ENCODE measurements at places on chromosomes 11 and 22.

GRCh38 chr22:50000587-50001387 lies 11.8 kb downstream of the IL17REL start:
- no peak for DNase-seq

DNA sequence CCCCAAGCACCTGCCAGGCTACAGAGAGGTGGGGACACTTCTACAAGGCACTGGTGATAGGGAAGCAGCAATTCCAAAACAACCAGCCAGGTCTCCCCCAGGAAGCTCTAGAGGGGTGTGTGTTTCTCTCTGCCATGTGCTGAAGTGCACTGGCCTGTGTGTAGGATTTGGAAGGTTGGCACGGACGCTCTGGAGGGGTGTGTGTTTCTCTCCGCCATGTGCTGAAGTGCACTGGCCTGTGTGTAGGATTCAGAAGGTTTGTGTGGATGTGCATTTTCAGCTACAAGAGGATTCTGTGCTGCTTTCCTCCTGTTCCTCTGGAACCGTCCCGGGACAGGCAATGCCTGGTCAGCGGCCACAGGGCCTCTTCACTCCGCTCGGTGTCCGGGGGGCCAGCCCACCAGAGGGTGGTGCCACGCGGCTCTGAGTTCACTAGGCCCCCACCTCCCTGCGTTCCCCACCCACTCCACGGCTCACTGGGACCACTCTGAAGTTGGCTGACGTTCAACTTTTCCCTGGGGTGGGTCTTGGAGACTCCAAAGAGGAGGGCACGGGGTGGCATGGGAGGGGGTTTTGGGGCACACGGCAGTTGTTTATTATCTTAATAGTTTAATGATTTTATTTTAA lies 552.8 kb downstream of the BRD1 start:
- no peak for DNase-seq

GRCh38 chr11:114052160-114052559 lies 7.4 kb upstream of the ZBTB16 start:
- no peak for DNase-seq

GRCh38 chr11:100469835-100470234 lies 217.3 kb upstream of the ARHGAP42 start:
- no peak for DNase-seq

DNA sequence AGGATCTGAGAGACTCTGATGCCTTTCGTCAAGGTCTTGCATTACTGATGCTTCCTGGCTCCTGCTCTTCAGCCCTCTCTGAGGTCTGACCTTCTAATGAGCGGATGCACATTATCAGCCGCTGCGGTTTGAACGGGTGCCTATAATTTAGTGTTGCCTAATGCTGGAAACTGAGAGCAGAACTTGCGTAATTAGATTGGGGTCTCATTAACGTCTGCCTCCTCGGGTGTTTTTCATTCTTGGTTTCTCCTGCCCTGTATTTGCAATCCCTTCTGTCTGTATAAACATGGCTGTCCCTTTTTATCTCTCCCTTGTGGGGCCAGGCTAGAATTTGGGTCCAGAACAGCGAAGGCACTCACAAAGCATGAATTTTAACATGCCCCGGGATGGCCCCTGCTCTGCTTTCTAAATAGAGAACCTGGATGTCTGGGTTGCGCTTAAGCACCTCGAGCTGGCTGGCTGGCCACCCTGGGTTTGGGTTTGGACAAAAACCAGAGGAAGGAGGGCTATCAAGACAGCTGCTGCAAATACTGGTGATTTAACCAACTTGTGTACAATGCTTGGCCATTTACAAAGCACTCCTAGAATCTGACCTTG lies 118.6 kb downstream of the TIMP3 start:
- no peak for DNase-seq

DNA sequence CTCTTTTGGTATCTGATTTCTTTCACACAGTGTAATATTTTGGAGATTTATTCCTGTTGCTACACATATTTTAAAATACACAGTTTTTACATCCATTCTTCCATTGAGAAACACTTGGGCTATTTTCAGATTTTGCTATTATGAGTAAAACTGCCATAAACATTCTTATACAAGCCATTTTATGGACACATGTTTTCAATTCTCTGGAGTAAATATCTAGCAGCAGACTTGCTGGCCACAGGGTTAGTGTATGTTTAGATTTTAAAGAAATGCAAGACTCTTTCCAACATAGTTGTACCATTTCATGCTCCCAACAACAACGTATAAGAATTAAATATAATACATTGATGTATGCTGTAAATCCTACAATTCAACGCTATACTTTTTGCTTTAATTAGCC lies 360.8 kb upstream of the PITPNB start:
- no peak for DNase-seq

DNA sequence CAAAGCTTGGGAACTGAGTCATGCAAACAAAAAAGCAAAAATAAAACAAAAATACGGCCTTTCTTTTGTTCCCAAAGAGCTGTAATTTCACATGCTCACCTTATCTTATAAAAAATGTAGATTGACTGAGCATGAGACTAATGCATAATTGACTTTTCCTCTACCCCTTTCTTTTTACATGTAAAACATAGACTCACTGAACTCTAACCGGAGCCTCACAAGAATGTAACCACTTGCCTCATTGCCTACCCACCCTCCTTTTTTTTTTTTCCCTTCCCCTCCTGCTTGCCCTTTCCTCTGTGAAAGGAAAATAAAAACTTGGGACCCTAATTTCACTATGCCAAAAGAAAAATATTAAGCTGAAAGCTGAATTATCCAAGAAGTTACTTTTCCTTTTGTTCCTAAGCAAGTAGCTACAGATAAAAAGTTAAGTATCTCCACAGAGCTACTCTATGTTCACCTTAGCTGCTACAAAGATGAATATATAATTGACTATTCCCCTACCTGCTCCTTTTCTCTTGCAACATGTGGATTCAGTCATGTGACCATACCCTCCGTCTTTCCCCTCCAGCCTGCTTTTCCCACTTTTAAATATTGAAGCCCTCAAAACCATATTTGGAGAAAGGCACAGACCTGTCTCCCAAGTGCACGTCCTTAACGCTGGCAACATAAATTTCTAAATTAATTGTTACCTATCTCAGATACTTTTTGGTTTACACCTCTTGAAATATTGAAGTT lies 39.6 kb upstream of the WEE1 start:
- no peak for DNase-seq

- no peak for DNase-seq
Observed at GRCh38 chr22:46393873-46394272, 58.4 kb downstream of the TRMU start.

- no peak for DNase-seq
Observed at GRCh38 chr11:62269654-62270278, at the start of gene SCGB2A2. Gene SCGB2A2 (plus strand): TSS chr11:62270158. CDS start chr11:62270217, 59 bp downstream.

DNA sequence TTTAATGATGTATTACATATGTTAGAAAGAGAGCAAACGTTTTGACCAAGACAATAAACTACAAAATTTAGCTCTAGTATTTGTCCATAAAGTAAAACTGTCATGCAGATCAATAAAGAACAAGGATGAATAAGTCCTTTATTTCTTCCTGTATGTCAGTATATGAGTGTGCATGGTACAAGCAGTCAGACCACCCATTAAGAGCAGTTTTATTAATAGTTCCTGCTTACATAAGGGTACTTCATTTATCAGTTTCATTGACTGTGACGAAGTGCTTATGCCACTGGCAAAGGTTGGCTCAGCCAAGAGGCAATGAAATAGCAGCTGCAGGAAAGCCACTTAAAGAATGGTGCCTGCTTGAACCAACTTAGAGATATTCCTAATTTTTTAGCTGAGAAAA lies 913.0 kb upstream of the CNTN5 start:
- no peak for DNase-seq

GRCh38 chr11:68938816-68939582 lies 35.3 kb downstream of the IGHMBP2 start:
- no peak for DNase-seq

- no peak for DNase-seq
Observed at GRCh38 chr11:121711939-121712338, 259.2 kb upstream of the SORL1-AS1 start.

- DNase-seq, result peak; percentile 45
Observed at GRCh38 chr11:65576867-65577755, 1.3 kb downstream of the EHBP1L1 start.

GRCh38 chr11:2272228-2272945 lies 2.0 kb upstream of the ASCL2 start:
- DNase-seq, result no peak

DNA sequence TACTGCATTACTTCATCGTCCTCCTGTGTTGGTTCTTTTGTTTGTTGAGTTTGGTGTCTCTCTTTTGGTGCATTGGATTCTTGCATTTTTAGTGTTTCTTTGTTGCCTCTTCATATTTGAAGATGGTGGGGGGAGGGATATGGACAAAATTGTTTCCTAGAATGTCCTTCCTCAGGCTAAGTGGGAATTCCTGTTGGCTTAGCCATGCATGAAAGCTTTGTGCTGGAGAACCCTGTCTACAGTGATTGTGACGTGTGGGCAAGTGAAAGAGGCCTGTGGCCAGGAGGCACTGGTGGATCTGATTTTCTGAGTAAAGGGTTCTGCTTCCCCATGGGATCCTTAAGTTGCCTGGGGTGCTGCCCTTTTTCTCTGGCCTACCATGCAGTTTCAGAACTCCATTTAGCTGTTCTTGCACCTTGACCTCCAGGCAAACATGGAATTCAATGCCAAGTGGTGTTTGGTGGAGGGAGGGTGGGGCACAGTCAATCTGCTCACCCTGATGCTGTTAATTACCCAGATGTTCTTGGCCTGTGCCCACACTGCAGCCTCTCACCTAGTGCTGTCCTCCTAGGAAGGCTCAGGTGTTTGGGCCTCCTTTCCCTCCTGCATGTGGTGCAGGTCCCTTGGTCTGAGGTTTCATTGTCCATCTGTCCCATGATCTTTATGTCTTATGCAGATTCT lies 46.3 kb upstream of the SLC22A12 start:
- DNase-seq, result no peak

GRCh38 chr22:22474733-22475132 lies 33.8 kb downstream of the ZNF280B start:
- DNase-seq, result no peak

GRCh38 chr22:34934261-34934660 lies 131.7 kb upstream of the ISX start:
- DNase-seq, result no peak

- DNase-seq, result no peak
Observed at GRCh38 chr11:41413843-41414242, 45.6 kb downstream of the LRRC4C start.

DNA sequence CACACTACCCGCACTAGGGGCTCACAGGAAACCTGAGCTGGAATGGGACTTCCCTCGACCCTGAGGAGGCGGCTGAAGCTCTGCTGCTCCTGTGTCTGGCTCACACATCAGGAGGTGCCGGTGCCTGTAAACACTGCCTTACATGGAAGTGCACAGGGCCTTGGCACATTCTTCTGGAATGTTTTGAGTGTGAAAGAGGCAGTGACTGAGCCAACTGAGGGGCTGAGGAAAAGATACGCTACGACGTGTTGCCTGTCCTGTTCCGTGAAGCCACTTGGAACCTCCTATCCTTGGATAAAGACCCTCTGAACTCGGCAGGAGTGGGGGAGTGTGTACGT lies 10.5 kb downstream of the TXN2 start:
- peak; percentile 80 for DNase-seq

DNA sequence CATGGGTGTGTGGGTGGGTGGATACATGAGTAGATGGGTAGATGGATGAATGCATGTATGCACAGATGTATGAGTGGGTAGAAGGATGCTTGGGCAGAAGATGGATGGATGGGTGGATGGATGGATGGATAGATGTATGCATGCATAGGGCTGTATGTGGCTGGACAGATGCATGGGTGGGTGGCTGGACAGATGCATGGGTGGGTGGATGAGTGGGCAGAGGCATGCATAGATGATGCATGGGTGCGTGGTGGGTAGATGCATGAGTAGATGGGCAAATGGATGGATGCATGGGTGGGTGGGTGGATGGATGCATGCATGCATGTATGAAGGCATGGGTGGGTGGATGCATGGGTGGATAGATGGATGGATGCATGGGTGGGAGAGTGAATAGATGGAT lies 6.8 kb upstream of the CD248 start:
- no peak for DNase-seq

DNA sequence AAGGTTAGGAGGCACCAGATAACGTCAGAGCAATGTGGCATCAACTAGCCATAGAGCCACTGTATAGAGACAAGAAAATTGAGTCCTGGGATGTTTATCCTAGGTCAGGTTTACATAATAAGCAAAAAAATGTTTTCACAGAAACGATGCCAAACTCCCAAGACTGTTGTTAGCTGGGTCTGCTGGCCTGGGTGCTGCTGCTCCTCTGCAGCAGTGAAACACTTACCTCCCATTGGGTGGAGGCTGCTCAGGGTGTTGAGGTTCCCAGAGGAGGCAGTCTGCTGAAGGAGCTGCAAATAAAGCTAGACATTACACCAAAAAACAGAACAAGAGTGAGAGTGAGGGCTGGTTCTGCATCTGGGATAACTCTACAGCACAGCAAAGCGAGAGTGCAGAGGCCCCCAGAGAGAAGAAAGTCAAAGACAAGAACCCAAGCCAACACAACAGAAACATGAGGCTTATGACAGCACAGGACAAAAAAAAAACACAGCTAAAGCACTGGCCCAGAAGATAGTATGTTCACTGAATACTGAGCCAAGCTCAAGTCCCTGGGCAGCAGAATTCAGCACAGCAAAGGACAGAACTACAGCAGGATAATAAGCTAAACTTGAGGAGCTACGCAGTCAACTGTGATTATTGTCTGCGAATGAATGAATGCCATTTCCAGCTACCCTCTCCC lies 29.9 kb upstream of the RAPSN start:
- no peak for DNase-seq

DNA sequence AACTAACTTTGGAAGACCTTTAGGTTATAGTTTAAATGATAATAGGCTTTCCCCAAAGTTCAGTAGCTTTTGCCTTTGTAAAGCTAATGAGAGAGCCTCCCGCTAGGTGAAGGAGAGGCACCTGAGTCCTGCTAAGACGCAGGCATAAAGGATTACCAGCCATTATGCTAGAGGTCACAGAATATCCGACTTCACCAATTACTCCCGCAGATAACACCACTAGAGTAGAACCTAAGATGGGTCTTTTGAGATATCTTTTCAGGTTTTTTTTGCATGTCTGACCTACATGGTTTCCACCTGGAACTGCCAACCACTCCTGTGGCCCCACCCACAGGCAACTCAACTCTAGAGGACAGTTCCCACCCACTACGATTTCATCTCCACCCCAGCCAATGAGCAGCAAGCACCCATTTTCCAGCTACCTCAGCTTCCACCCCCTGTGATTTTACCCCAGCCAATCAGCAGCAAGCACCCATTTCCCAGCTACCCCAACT lies 314.3 kb downstream of the BRD1 start:
- DNase-seq, result no peak

GRCh38 chr11:77250881-77251640 lies 50.4 kb downstream of the GDPD4 start:
- DNase-seq, result peak; percentile 63

DNA sequence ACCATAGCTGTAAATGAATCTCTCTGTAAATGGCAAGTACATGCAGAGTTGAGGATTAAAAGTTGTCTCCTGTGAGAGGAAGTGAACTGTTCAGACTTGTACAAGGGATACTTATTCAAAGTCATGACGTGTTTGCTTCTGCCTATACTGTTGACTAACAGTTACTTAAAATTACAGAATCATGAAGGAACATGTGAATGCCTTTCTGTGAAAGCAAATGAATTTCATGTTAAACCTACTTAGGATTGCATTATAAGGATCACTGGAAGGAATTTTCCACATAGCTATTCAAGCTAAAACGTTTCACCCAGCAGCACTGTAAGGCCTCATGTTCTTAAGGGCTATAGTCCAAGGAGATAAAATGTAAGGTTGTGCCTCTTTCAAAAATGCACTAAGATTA lies 93.4 kb upstream of the BIRC3 start:
- DNase-seq, result no peak

Data from astrocyte of the spinal cord (primary cell).